Mucosa of gallbladder (tissue), 1 donor: ENCODE measurements at places on chromosomes 4 and X. TPM values are rescaled to one million over a fixed set of nuclear protein-coding genes. Genes with fewer than 3 reads are reported as not detected.
A peak's percentile ranks its signal among the peaks of the same experiment; 100 is the strongest.

GRCh38 chrX:121254336-121254735, 206.9 kb downstream of the GLUD2 start:
- no peak for DNase-seq

DNA sequence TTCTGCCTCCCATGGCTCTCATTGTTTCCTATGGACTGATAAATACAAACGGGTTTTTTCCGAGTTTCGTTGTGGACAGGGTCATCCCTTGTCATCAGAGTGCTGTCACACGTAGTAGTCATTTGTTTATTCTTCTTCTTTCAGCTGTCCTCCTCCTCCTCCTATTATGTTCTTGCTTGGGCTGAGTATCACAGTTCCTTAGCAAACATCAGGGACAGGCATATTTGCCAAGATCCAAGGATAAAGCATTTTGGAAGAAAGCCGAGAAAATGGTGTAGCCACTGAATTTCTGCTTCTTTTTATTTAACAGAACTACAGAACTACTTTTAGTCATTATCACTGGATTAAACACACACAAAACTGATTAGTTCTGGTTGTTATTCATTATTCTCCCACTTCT, 167.9 kb downstream of the MAML3 start:
- no peak for DNase-seq

DNA sequence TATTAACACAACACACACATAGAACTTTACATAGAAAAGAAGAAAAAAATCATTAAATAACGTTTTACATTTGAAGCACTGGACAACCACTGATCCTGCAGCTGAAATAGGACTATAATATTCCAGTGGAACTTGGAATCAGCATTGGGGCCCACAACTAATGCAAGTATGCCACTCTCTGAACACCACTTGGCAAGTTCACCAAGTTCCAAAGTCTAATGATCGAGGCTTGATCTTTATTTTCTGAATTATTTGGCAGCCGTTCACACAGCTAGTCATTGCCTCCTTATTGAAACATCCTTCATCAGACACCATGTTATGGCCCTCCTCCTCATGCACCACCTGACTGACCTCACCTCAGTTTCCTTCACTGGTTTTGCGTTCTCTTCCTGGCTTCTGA, 107.6 kb downstream of the DCHS2 start:
- DNase-seq = no peak

DNA sequence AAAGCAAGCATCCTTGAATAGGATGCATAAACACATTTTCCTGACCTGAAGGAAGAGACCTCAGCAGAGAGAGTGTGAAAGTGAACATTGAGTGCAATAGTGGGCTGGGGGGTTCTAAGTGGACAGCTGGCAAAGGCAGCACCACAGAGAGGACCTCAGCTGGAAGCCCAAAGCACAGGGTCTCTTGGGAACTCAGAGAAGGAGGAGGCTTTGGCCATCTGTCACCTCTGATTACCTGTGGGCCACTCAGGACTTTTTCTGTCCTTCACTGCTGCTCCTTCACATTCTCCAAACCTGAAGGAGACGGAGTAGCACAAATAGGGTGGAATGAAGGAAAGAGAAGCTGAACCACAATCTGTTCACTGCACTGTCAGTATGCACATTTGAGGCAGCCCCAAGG, 37.9 kb upstream of the FAT4 start:
- no peak for DNase-seq

- DNase-seq = no peak
Measured at GRCh38 chr4:182778222-182778982, 138.8 kb downstream of the DCTD start.

The RCHY1 gene
- total RNA-seq = 26.1 TPM

The HSFX1 gene
- 0.98 TPM for total RNA-seq

- DNase-seq = no peak
Measured at GRCh38 chr4:124526331-124526730, 186.2 kb downstream of the ANKRD50 start.

The NRK gene
- 4.3 TPM for total RNA-seq

GRCh38 chrX:136318895-136319597, 18.3 kb downstream of the ADGRG4 start:
- no peak for DNase-seq

- no peak for DNase-seq
Measured at GRCh38 chr4:21628916-21629610, 319.5 kb downstream of the KCNIP4 start.

The MXD4 gene
- total RNA-seq = 98.4 TPM

DNA sequence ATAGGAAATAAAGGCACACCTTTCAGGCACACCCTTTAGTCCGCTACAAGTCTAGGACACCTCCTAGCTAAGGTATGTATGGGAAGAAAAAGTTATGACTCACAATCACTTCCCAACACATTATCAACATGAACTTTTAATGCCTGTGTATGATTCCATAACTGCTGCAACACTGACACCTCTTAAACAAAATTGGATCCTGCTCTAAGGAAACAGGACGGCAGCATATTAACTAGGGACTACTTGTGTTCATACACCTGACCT, 2.4 kb upstream of the PPP3CA start:
- DNase-seq = no peak

DNA sequence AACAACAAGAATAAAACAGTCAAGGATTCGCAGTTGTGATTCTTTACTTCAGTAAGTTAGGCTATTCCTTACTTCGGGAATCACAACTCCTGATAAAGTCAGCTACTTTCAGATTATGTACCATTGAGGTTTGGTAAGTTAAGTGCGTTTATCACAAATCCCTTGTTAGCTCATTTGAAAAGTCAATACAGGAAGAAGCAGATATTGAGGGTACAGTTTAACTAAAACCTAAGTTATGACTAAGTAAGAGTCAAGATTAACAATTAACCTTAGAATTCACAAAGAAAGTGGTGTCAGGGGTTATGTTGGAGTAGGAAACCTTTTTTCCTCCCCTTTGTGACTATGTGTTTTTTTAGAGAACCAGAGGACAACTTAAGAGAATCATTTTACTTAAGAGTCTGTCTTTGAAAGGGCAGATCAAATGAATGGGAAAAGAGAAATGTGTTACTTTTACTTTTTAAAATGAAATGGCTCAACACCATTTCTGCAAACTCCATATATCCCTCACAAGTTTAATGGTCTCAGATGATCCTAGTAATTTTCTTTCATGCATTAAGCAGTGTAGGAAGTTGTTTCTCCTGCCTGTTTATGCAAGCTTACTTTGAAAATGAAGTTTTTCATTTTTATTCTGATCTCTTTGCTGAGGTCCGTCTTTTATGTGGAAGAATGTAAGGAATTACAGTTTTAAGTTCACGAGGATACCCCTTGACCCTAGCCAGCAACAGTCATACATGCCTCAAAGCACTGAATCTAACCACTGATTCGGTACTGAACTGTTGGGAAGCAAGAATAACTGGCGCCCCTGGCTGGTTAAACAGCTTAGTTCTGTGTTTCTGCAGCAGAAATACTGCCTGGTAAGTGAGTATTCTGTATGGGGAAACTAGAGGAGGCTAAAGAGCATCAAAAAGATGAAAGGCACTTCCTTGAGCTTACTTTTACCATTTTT, 211.7 kb downstream of the SLC4A4 start:
- no peak for DNase-seq

DNA sequence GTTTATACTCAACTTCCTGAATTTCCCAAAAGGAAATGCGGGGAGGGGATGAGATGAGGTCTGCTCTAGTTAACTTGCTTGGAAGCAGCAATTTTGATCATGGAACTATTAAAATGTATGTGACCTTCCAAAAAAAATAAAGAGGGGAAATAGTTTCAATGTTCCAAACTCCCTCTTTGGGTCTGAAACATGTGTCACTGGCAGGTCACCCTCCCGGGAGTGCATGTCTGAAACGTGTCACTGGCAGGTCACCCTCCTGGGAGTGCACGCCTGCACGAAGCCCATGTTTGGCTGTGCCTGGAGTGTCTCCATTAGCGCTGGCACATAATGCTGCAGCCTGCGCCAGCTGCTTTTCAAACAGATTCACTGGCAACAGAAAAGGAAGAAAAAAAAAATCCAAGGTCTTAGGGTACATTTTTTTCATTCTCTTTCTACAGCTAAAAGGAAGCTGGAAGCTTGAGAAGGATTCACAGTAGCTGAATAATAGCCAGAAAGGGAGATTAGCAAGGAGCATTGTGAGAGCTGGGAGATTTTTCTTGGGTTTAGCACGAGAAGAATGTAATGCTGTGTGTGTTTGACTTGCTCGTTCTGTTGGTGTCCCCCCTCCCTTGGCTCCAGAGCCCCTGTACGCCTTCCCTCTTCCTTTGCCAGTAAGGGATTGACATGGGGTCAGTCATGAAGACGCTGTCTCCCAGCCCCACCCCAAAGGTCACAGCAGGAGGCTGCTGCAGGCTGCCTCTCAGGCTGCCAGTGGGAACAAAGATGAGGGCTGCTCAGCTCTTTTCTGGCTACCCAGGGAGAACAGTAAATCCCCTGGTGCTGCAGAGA, 39.2 kb upstream of the TLR3 start:
- peak; percentile 76 for DNase-seq

The DUX4 gene
- total RNA-seq = not detected

DNA sequence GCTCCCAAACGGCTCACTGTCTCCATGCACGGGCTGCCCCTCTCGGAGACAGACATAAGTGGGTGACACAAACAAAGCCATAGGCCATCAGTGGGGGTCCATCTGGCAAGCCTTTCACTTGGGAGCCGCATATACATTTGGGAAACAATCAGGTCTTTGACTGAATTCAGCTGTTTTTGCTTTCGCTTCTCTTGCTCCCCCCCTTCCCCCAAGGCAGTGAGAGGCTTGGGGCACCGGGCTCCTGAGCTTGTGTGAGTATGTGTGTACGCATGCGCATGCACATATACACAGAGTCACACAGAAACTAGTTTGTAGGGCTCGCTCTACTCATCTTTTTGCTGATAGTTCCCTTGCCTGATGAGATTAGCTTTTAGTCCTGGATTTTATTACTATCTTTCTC, 284.4 kb downstream of the AFF2 start:
- DNase-seq = no peak

DNA sequence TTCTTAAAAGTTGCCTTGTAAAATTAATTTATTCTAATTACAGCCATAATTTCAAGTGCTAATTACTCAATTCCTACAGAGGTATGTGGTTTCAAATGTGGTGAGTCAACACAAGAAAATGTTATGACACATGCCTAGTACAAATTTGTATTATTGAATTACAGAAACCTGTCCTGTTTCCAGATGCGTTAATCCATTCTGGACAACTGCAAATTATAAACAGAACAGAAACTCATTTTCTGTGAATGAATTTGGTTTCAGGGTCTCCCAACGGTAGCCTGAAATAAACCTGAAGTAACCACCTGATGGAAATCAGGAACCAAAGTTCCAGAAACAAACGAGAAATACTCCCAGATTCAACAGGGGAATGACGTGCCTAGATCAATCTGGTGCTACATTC, 328.6 kb upstream of the F9 start:
- no peak for DNase-seq

GRCh38 chrX:51779306-51779705, 36.1 kb downstream of the GSPT2 start:
- DNase-seq = no peak

GRCh38 chrX:43835559-43835958, 46.7 kb downstream of the MAOB start:
- no peak for DNase-seq

DNA sequence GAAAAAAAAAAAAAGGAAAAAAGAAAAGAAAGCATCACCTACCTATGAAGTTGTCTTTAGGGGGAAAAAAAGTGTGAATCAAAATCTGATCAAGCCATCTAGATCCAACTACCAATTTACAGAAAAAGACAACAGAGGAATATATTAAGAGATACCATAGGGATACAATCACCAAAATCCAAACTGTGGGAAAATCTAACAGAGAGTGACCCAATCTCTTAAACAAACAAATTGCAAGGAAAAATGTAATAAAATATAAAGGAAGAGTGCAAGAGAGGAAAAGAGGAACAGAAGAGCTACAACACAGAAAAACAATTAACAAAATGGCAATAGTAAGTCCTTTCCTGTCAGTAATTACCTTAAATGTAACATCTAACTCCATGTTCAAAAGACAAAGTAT, 19.0 kb downstream of the THOC2 start:
- DNase-seq = no peak

GRCh38 chrX:140500441-140500840, 4.4 kb downstream of the SOX3 start:
- no peak for DNase-seq

DNA sequence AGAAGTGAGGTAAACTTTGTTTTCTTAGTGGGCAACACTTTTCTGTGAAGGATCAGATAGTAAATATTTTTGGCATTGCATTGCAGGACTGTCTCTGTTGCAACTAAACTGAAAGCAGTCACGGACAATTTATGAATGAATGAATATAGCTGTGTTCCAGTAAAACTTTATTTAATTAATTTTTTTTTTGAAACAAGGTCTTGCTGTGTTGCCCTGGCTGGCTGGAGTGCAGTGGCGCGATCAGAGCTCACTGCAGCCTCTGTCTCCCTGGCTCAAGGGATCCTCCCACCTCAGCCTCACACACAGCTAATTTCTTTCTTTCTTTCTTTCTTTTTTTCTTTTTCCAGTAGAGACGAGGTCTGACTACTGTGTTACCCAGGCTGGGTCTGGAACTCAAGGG, 15.8 kb downstream of the RBM10 start:
- no peak for DNase-seq

GRCh38 chr4:184949020-184949419, 69.3 kb upstream of the HELT start:
- DNase-seq = no peak

The PNMA6A gene
- 0.98 TPM for total RNA-seq

DNA sequence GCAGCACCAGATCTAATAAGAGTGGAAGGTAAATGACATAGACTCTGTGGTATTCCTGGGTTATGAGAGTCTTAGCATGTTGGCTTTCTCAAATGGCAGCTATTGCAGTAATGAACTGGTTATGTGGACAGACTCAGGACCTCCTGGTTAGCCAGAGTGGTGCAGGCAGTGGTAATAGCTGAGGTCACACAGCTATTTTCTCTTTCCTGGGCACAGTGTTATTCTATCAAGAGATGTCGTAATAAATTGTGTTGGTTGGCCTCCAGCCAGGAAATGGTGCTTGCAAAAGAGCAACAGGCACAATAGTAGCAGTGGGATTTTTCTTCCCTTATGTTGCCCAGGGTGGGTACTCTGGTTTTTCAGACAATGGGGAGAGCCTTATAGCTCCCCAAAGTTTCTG, 279.2 kb upstream of the FGF16 start:
- no peak for DNase-seq

The PLXNB3 gene
- total RNA-seq = 65.3 TPM

DNA sequence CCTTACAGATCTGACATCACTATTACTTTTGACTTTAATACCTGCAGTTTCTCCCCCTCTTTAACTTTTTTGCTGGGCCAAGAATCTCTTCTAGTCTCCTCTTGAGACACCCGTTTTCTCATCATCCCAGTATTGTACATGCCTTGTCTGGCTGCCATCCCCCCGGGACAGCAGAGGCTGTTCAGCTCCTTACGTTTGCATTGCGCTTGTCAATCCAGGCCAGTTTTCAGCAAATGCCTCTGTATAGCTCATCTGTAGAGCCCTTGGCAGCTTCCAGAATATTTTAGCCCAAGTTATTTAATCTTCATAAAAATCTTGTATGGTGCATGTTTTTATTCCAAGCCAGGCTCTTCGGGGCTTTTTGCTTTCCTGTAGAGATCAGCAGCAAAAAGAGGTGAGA, 22.3 kb upstream of the HOPX start:
- no peak for DNase-seq

GRCh38 chr4:17323554-17324385, 188.1 kb downstream of the QDPR start:
- no peak for DNase-seq

- DNase-seq = no peak
Measured at GRCh38 chr4:150229520-150229919, 151.3 kb downstream of the DCLK2 start.
